ENCODE measurements at places on chromosomes 3 and 15.

DNA sequence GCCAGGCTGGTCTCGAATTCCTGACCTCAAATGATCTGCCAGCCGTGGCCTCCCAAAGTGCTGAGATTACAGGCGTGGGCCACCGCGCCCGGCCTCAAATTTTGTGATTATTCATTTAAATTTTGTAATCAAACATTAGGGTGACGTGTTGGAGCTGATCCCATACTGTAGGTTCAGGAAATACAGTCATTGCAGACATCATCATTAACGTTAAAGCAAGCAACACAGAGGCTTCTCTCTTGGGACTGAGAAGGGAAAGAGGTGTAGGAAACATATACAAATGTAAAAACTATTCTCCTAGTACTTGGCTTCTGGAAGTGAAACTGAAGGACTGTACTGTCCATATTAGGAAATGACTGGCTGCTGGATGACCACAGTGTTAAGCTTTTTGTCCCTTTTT lies 11.1 kb upstream of the ARID3B start:
- no peak for DNase-seq

DNA sequence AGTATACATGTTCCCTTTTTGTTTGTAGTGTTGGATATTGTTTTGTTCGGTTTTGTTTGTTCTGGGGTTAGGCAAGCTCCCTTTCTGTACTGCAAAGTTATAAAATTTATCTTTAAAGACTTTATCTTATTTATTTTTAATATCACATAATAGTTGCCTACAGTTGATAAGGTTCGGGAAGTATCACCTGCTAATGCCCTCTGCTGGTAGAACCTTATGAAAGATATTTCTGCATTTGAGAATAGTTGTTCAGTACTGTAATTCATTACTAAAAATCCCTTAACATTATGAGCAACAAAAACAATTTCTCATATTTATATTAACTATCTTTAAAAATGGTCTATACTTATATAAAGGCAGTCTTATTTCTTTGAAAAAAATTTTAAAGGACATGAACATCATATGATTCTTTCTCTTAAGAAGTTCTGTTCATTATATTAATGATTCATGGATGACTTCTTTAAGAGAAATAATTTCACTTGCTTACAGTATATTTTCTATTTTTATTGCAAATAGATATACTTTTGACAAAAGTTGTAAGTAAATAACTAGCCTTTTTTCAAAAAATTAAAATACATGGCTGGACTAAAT lies 1126.8 kb downstream of the SI start:
- no peak for DNase-seq

GRCh38 chr3:183553334-183554026 lies 2.0 kb downstream of the KLHL6 start:
- DNase-seq = no peak

- no peak for DNase-seq
These were observed 18.8 kb downstream of the MYL3 start for GRCh38 chr3:46844397-46844796.

- no peak for DNase-seq
These were observed 11.8 kb downstream of the POLR2M start for GRCh38 chr15:57718309-57718708.

DNA sequence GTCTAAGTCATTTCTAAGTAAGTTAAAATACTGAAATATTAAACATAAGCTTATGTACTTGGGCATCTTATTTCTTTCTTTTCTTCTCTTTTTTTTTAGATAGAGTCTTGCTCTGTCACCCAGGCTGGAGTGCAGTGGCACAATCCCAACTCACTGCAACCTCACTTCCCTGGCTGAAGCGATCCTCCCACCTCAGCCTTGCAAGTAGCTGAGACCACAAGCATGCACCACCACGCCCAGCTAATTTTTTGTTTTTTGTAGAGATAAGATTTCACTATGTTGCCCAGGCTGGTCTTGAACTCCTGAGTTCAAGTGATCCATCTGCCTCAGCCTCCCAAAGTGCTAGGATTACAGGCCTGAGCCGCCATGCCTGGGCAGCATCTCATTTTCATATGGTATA lies 16.0 kb upstream of the ZNF710 start:
- DNase-seq = no peak

DNA sequence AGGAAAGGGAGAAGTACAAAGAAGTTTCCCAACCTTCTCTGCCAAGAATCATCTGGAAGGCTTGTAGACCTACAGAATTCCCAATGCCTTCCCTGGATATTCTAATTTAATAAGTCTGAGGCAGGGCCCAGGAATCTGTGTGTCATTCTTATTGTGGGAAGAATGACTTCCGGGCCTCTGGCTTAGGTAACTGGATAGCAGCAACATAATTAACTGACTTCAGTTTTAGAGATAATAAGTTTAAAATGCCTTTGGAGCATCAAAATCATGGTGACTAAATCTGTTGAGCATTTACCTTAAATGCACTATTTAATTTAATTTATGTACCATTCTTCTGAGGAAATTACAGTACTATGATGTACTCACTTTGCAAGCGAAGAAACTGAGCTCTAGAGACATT lies 44.3 kb upstream of the TM4SF1 start:
- DNase-seq = no peak

DNA sequence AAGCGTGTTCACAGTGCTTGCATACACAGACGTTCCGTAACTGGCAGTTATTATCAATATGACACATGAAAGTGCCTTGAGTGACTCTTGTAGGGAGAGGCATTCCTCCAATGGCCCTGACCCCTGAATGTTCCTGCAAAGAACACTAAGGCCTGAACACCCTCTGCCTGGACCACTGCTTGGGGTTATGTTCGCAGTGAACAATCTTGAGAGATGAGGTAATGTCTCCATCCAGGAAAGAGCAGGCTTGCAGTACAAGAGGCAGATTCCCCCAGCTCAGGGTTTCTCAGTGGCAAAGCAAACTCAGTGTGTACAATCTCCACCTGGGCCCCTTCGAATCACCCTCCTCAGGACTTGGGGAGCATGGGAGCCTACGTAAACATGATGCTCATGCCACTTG lies 324.6 kb downstream of the MAGI1 start:
- no peak for DNase-seq

- DNase-seq = no peak
These were observed 29.6 kb downstream of the FAN1 start for GRCh38 chr15:30933293-30933692.

GRCh38 chr3:36868614-36869436 lies 76.0 kb downstream of the TRANK1 start:
- DNase-seq = peak; percentile 66

Data from CD4-positive, alpha-beta T cell treated with Interleukin-10 for 1 hour (primary cell).